ENCODE measurements at places on chromosomes 3 and 15. TPM values are rescaled to one million over a fixed set of nuclear protein-coding genes. Genes with fewer than 3 reads are reported as not detected.

The RPL4 gene
- 3,884 TPM for polyA plus RNA-seq

- no peak for DNase-seq
Measured at GRCh38 chr3:59243476-59243875, 193.7 kb upstream of the CFAP20DC start.

DNA sequence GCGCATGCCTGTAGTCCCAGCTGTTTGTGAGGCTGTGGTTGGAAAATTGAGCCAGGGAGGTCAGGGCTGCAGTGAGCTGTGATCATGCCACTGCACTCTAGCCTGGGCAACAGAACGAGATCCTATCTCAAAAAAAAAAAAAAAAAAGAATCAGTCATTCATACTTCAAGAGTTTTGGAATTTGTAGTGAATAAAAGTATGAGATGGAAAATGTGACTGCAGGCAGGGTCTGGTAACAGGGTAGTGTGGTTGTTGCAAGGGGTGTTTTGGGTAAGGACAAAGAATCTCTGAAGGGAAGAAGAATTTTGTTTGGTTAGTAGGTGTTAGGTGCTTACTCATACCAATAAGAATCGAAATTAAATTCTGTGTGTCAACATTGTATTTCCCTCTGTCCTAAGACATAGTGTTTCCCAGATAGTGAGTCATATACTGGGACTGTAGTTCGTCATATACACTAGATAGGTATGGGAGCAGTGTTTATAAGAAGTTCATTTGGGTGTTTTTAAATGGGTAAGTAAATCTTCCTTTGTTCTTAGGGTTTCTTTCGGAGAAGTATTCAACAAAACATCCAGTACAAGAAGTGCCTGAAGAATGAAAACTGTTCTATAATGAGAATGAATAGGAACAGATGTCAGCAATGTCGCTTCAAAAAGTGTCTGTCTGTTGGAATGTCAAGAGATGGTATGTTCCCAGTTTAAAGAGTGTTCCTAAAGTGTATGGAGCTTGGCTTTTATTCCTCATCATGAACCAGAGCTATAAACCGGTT is 14.2 kb downstream of the NR1D2 start:
- no peak for DNase-seq

DNA sequence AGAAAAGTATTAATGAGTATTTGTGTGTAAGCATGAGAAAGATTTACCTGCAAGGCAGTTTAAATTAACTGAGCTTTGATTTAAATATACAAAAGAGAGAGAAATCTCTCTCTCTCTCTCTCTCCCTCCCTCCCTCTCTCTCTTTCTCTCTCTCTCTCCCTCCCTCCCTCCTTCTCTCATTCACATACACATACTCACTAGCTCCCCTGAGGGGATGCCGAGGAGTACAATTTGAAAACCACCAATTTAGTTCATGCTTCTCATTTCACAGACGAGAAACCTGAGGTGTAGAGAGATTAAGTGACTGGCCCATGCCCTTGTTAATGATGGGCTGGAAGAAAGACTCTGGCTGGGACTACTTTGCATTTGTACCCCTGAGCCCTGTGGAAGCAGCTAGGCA is 59.4 kb downstream of the MECOM start:
- no peak for DNase-seq

GRCh38 chr3:187648177-187648576 is 22.0 kb downstream of the SST start:
- DNase-seq, result no peak

The SHQ1 gene
- polyA plus RNA-seq, result 25.3 TPM

Data from right renal cortex interstitium (tissue), 3 donors.